NCI-H2107 (cell line): ENCODE measurements at places on chromosomes 13 and 19.

DNA sequence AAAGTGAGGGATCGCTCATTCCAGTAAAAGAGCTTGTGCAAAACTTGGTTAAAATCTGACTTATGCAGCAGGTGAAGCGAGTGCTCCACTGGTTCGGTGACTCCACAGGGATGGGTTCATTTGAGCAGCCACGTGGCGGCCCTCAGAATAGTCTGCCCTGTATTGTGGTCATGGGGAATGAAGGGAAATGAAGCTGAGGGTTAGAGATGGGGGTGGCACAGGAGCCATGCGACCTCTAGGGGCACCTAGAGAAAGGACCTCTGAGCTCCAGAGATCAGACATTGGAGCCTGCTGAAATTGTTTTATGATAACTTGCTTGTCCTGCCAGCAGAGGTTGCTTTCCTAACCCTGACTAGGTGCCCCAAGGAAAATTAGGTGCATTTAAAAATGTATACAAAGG is 26.6 kb downstream of the CBY2 start:
- DNase-seq: no peak

- no peak for DNase-seq
Observed at GRCh38 chr19:53908935-53909415, at the start of gene CACNG7. Gene CACNG7, plus strand, starts transcription at chr19:53909278. Its CDS starts 3,554 bp downstream, at chr19:53912832.

DNA sequence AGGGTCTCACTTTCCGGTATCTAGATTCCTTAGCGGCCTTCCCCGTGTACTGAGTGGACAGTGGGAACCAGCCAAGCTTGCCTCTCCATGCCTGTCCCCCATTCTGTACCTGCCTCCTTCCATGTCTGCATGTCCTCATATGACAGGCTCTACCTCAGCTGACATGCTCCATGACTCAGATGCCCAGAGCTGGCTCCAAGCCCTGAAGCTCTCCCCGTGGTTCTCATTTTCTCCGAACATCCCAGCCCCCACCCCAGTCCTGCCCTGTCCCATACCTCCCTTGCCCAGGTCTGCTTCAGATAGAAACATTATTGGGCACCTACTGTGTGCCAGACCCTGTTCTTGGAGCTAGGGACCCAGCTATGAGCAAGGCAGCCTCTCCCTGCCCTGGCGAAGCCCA is 17.1 kb upstream of the SHFL start:
- DNase-seq: no peak

DNA sequence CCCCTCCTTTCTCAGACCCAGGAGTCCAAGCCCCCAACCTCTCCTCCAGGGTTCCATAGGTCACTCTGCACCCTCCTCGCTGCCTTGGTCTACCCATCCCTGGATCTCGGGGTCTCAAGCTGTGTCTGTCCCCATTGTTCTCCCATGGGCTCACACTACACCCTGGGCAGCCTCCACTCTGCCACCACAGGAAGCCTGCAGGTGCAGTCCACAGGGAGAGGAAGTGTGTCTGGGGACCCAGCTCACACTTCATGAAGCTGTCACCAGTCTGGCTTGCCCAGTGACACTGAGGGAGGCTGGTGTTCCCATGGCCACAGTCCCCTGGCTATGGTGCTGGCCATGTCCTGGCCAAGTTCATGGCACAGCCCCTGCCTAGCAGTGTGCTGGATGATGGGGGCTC is 5.3 kb downstream of the NECTIN2 start:
- no peak for DNase-seq

- no peak for DNase-seq
Observed at GRCh38 chr19:36215276-36216123, 594 bp downstream of the ZNF146 start.

DNA sequence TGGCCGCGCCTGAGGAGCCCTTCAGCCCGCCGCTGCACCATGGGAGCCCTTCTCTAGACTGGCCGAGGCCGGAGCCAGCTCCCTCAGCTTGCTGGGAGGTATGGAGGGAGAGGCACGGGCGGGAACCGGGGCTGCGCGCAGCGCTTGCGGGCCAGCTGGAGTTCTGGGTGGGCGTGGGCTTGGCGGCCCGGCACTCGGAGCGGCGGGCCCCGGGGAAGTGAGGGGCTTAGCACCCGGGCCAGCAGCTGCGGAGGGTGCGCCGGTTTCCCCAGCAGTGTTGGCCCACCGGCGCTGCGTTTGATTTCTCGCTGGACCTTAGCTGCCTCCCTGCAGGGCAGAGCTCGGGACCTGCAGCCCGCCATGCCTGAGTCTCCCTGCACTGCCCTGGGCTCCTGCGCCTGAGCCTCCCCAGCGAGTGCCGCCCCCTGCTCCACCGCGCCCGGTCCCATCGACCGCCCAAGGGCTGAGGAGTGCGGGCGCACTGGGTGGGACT is 1890.0 kb upstream of the PCDH20 start:
- DNase-seq: no peak

GRCh38 chr13:58081301-58081820 is 449.8 kb downstream of the PCDH17 start:
- DNase-seq: no peak

DNA sequence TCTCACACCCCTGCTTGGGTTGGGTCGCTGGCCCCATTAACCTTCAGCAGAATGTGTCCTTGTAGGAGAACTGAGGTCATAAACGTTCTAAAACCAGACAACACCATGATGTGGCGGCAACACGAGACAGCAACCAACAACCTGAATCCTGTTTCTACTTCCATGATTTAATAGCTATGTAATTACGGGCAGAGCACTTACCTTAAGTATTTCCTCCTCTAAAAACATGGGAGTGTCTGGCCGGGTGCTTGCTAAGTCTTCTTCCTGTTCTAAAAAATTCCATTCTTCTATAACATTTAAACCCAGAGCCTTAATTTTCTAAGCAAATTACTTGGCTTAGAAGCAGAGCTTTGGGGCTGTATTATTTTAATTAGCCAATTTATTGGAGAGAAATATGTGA is 33.5 kb upstream of the IRS2 start:
- no peak for DNase-seq

GRCh38 chr13:50419896-50420295 is 404.7 kb downstream of the KCNRG start:
- DNase-seq: no peak

- DNase-seq: no peak
Observed at GRCh38 chr19:38741670-38742069, 2.6 kb downstream of the CAPN12 start.

DNA sequence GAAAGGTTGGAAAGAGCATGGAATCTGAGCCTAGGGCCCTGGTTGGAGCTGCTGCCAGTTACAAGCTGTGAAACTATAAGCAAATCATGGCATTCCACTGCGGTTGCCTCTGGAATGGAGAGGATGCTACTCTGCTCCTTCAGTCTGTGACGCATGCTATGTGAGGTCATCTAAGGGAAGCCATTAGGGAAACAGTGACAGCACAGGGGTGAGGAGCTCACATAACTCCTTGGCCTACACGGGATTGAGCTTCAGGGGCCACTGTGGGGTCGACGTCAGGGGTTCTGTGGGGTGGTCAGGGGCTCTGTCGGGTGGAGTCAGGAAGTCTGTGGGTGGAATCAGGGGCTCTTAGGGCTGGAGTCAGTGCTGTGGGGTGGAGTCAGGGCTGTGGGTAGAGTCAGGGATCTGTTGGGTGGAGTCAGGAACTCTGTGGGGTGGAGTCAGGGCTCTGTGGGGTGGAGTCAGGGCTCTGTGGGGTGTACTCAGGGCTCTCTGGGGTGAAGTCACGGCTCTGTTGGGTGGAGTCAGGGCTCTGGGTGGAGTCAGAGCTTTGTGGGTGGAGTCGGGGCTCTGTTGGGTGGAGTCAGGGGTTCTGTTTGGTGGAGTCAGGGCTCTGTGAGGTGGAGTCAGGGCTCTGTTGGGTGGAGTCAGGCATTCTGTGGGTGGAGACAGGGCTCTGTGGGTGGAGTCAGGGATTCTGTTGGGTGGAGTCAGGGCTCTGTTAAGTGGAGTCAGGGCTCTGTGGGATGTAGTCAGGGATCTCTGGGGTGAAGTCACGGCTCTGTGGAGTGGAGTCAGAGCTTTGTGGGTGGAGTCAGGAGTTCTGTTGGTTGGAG is 35.8 kb upstream of the MEDAG start:
- DNase-seq: no peak

GRCh38 chr13:20264271-20265018 is 32.3 kb upstream of the GJB6 start:
- DNase-seq: no peak

- DNase-seq: no peak
Observed at GRCh38 chr19:38735257-38735686, 9.0 kb downstream of the CAPN12 start.

DNA sequence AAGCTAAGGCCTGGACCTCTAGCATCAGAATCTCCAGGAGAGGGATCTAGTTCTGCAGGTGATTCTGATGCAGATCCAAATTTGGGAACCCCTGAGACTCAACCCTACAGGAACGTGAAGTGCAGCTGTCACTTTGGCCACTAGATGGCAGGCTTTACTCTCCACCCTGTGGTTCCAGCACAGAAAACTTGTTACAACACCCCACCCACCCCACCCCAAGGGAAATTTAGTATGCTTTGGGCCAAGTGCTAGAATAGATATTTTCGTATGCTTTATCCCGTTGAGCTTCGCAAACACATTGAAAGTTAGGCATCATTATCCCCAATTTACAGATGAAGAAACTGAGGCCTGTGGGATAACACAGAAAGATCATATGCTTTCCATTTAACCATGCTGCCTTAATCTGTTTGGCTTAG is 232.0 kb downstream of the B3GLCT start:
- no peak for DNase-seq

GRCh38 chr19:55303477-55303876 is 19.7 kb downstream of the BRSK1 start:
- DNase-seq: no peak

- no peak for DNase-seq
Observed at GRCh38 chr13:51534041-51534817, 50.0 kb upstream of the WDFY2 start.

DNA sequence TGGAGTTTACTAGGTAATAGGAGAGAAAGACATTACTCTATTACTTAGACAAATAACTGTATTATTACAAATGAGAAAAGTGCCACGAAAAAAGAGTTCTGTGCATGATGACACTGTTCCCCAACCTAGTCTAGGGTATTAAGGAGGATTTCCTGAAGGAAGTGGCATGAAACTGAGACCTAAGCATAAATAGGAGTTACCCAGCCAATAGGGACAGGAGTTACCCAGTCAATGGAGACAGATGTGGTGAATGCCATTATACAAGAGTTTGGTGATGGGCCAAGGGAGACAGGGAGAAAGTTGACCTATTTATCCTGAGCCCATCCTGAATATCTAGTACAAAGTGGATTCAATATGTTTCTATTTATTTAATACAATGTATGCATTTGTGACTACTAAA is 65.4 kb downstream of the KL start:
- no peak for DNase-seq

GRCh38 chr19:54160854-54161253 is 1.3 kb upstream of the LENG1 start:
- no peak for DNase-seq

DNA sequence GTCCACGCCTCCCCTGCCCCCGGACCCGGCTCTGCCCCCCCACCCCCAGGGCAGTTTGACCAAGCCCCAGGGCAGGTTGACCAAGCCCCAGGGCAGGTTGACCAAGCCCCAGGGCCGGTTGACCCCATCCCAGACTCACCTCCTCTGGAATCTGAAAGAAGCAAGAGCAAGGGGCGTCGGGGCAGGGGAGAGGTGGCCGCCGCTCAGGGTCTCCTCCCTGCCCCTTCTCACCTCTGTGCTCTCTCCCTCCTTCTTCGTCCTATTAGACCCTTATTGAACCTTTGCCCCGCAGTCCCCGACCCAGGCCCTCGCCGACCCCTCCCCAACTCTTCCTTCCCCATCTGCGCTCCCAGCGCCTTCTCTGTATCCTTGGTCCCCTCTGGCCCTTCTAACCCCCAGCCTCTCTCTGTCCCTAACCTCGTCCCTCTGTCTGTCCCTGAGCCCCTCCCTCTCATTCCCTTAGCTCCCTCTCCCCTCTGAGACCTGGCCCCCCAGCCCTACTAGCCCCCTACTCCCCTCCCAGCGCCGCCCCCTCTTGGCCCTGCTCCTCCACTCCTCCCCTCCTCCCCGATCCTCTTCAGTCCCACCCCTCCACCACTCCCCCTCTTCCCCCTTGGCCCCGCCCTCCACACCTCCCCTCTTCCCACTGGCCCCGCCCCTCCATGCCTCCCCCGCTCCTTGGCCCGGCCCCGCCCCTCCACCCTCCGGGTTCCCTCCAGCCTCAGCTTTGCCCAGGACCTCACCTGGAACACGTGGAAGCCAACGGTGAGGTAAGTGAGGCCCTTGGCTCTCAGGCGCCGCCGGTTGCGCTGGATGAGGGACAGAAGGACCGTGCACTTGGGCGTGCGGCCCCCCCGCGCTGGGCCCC is 7.6 kb downstream of the CAPN12 start:
- DNase-seq: no peak

DNA sequence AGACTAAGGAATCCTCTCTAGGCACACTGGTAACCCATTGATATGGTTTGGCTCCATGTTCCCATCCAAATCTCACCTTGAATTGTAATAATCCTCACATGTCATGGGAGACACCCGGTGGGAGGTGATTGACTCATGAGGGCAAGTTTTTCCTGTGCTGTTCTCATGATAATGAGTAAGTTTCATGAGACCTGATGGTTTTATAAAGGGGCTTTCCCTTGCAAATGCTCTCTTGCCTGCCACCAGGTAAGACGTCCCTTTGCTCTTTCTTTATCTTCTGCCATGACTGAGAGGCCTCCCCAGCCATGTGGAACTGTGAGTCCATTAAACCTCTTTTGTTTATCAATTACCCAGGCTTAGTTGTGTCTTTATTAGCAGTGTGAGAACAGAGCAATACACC is 81.4 kb upstream of the GPC6 start:
- DNase-seq: no peak

- DNase-seq: no peak
Observed at GRCh38 chr13:79392882-79393563, 13.0 kb downstream of the RBM26 start.

GRCh38 chr19:54426291-54426931 is 11.1 kb downstream of the TTYH1 start:
- no peak for DNase-seq

DNA sequence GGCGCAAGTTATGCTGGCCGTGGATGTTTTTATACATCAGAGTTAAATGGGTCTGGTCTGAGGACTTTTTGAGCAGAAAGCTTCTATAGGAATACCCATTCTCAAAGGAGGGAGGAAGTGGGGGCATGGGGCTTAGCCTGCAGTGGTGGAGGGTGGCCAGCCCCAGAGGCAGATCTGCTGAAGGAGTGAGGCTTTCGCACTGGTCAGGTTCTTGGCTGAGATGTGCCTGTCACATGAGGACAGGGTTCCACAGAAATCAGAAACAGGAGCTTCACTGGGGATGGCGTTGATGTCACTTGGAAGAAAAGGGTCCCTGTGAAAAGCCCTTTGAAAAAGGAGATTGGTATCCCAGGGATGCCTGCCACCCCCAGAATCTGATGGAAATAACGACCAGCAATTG is 100.7 kb upstream of the MCF2L start:
- DNase-seq: no peak

- DNase-seq: no peak
Observed at GRCh38 chr19:371501-372168, 27.0 kb upstream of the MIER2 start.

DNA sequence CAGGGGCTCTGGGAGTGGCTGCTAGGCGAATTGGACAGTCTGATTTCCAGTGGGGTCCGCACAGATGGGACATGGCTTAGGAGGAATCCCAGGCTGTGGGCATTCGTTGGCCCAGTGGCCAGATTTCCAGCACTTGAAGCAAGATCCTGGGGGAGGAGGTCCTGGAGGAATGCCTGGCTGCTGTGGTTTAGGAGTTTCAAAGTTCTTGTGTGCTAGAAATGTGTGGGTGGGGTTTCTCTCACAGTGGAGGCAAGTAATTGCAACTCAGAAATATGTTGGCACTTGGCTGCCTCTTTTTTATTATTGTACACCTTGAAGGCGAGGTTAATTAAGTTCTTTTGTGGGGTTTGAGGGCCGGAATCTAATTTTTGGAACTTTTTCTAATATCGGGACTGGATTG is 17.1 kb downstream of the IGFL3 start:
- DNase-seq: no peak
